Occipital lobe (tissue), 3 donors: ENCODE measurements at places on chromosomes 7 and 10. TPM values are rescaled to one million over a fixed set of nuclear protein-coding genes. Genes with fewer than 3 reads are reported as not detected.

- DNase-seq, result no peak
Measured at GRCh38 chr10:3126741-3127346, 45.7 kb downstream of the PITRM1 start.

DNA sequence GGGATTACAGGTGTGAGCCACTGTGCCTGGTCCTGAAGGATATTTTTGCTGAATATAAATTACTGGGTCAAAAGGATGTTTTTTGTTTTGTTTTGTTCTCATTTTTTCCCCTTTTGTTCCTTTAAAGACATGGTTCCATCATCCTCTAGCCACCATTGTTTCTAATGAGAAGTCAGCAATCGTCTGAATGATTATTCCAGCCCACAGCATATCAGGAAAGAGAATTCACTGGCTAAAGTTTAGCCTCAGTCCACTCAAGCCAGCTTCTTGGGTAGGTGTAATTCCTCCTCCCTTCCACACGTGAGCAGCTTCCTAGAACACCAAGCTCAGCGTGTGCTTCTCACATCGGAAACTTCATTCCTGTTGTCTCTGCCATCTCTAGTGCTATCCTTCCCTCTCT, 112.8 kb upstream of the INSIG1 start:
- DNase-seq, result no peak

DNA sequence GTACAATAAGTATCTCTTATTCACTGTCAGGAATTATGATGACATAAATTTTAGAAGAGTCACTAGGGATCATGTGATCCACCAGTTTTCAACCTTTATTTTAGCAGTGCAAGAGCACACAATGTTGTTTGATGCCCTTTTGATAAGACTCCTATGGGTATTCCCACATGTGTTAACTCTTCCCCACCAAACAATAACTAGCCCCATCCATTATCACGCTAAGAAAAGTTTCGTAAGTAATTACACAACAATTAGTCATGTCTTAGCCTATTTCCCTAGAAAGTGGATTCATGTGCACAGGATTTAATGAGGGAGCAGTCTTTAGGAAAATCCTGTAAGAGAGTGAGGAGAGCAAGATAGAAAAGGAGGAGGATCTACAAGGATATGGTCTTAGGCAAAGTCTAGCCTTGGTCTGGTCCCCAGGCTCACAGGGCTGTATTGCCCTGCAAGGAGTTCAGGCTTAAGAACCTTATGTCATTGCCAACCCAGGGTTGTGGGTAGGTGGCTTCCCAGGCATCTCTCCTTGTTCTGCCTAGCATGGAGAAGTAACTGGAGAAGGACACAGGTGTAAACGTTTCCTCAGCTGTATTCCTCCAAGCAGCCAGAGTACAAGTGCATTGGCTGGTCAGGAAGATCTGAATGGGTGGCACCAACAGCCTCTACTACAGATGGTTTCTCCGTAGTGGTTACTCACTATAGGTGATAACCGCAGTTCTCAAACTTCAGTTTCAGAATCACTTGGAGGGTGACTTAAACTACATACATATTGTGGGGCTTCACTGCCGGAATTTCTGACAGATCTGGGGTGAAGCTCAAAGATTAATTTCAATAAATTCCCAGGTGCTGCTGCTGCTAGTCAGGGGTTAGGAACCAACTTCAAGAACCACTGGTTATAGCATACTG, 574.5 kb downstream of the SUGCT start:
- no peak for DNase-seq

GRCh38 chr10:176677-177076, 41.4 kb downstream of the ZMYND11 start:
- DNase-seq, result no peak

GRCh38 chr7:45151131-45151684, 6.4 kb upstream of the RAMP3 start:
- no peak for DNase-seq

Gene IKZF1
- 2.3 TPM for total RNA-seq

Gene CRTAC1
- total RNA-seq, result 11.2 TPM
